Stimulated activated CD8-positive, alpha-beta memory T cell treated with anti-CD3 and anti-CD28 coated beads, Interleukin-7, amount 100 ng/mL, for 1 hour (primary cell): ENCODE measurements at places on chromosomes 4 and X.

DNA sequence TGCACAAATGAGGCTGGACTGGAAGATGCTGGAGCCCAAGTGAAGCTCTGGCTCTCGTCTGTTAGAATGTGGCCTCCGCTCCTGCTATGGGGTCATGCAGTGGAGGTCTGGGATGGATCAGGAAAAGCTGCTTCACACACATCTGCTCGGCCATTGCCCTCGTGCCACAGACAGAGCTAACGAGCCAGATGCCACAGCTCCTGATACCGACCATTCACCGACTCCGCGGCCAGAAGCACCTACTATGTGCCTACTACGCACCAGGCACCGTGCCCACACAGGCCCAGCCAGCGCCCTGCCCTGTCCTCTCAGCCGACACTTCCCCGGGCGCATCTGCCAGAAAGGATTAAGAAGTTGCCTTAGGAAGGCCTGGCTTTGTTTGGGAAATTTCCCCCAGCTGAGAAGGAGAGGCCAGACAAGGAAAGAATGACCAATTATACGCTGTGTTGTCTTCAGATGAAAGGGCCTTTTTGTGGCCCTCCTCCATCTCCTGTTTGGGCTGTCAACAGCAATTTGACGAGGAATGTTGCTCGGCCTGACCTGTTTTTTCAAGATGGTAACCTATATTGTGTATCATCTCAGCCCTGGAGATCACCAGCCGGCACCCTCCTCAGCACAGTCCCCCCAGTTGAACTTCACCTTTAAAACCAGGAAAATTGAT lies 34.3 kb downstream of the HMX1 start:
- DNase-seq = no peak

GRCh38 chr4:8540072-8540471 lies 40.1 kb upstream of the GPR78 start:
- DNase-seq = no peak

DNA sequence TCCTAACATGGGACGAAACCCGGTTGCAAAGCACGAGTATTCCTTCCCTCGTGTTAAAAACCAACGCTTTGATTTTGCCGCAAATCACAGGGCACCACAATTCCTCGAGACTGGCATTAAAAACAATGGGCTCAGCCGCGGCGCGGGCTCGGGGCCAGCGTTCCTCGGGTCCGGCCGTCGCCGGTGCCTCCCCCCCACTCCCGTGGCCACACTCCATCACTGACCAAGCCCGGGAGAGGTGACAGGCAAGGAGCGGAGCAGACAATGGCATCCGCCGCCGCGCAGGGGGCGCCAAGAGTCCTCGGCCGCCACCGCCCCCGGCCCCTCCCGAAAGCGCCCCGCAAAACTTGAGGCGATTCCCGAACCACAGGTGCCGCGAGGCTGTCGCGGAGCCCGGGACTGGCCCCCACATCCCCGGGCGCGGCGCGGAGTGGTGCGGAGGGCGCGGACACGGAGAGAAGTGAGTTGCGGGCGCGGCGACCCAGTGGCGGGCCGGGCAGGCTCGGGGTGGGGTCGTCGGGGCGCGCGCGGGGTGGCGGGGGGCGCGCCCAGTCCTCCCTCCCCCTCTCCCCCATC lies 445 bp downstream of the AP1S2 start:
- peak; percentile 13 for DNase-seq

DNA sequence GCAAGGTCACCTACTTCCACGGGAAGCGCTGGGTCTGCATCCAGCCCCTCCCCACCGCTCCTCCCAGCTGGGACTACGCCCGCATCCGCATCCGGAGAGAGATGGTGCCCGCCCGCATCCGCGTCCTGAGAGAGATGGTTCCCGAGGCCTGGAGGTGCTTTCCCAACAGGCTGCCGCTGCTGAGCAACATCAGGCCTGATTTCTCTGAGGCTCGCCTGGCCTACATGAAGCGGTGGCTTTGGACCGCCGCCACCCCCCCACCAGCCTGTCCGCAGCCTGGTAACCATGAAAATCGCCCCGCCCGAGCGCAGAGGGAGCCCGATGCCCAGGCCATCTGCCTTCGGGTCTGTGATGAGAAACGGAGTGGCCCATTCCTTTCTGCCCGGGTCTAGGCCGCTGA lies 18.1 kb downstream of the CLTRN start:
- DNase-seq = no peak

DNA sequence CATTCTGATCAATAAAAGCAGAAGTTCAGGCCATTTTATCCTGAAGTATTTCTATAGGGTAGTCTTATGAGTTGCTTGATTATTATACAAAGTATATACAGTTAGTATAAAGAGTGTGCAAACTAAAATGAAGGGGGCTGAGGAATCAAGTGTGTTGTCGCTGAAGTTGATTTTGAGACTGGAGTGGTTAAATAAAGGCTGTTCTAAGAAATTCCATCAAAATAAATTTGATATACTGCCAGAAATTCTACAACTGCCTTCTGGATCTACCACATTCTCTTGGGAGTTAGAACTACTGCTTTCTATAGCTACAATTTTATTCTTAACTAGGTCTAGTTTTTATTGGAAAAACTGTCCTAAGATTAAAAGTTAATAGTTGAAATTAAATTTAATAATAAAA lies 12.4 kb downstream of the EDNRA start:
- no peak for DNase-seq

DNA sequence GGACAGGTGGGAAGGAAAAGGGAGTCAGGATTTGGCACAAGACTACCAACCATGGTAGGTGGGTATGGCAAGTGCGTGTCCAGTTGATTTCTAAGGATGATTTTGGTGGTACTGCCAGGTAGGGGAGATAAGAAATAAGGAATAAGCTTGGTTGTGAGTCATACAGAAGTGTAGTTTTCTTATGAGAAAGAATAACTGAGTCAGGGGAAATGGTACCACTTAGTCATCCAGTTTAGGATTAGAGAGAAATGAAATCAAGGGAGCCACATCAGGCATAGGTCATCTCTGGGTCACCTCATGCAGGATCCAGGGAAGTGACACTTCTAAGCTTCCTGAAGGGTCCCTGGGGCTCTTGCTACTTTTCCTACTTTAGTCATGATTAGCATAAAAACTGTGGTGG lies 107.1 kb upstream of the C1GALT1C1 start:
- DNase-seq = no peak

DNA sequence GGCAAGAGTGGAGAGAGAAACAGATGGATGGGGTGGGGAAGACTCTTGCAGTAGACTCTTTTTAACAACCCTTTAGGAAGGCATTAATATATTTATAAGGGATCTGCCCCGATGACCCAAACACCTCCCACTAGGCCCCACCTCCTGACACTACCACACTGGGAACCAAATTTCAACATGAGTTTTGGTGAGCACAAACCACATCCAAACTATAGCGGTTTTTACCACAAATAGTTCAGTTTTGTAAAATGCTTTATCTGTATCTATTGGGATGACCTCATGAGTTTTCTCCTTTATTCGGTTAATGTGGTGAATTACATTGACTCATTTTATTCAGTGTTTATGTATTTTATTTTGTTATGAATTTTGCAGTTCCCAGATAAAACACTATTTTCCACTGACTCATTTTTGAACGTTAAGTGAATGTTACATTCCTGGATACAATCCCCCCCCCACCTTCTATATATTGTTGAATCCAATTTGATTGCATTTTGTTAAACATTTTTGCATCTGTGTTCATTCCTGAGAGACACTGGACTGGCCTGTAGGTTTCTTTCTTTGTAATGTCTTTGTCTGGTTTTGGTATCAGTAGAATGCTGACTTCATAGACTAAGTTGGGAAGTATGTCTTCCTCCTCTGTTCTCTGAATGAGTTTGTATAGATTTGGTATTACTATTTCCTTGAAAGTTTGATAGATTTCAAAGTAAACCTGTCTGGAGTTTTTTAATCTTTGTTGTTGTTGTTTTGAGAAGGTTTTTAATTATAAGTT lies 13.9 kb upstream of the CPLX1 start:
- no peak for DNase-seq

DNA sequence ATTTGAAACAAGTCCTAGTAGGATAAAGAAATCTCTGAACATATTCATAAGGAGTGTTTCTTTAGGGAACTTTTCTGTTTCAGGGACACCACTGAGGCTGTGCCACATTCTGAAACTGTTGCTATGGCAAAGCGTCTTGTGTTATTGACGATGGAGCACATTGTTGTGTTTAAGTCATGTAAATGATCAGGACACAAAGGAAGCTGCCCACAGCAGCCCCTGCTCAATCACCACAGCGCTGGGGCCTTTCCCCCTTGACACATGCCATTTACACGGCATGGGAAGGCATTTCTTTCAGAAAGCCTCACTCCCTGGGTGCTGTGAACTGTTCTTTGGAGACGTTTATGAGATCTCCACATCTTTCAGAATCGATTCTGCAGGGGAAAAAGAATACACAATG lies 39.8 kb upstream of the MID1 start:
- no peak for DNase-seq

GRCh38 chr4:181345931-181346330 lies 897.3 kb upstream of the TENM3 start:
- no peak for DNase-seq

DNA sequence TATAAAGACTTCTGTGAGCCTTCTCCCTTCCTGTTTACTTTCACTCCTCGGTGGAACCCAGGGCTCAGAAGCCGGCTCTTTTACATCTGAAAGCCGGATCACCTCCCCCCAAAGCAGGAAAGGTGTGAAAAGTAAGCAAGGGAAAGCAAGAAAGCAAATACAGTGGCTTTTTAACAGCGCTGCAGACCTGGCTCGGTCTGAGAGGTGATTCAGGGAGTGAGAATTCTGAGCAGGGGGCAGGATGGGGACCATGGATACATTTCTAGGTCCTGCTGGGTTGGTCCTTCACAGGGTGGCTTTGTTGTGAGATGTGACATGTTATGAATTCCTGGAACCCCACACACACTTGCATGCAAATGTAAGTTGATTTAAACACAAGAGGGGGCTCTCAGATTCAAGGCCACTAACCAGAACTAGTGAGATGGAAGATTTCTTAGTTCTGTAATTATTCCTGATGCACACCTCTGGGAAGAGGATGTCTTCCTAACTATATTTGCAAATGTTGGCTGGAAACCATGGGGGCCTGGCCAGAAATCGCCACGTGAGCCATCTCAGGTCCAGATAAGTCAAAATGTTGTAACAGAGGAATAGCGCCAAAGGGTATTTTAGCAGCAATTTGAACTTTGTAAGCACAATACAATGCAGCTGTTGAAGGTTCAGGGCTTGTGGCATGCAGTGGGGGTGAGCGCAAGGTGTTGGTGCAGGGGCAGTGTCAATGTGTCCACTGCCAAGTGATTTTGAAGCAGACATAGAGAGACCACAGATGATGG lies 670.1 kb upstream of the LCORL start:
- no peak for DNase-seq

- no peak for DNase-seq
Measured at GRCh38 chr4:24979554-24979953, 51.2 kb downstream of the LGI2 start.

DNA sequence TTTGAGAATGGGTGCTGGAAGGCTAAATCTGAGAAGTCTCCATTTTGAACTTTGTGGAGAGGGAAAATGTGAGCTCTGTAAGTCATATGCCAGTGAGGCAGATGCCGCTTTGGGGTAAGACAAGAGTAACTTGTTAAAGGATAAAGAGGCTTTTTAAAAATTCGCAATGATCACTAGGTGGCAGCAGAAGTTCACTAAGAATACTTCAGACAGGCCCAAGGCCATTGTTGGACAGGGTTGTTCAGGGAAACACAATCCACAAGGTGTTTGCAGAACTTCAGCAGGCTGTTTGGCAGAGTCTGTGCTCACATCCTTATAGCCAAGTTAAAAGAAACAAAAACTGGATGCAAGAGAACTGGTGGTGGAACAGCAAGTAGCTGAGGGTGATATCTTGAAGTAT lies 13.7 kb upstream of the PIGA start:
- no peak for DNase-seq

GRCh38 chr4:81922313-81922712 lies 450.6 kb upstream of the RASGEF1B start:
- no peak for DNase-seq

DNA sequence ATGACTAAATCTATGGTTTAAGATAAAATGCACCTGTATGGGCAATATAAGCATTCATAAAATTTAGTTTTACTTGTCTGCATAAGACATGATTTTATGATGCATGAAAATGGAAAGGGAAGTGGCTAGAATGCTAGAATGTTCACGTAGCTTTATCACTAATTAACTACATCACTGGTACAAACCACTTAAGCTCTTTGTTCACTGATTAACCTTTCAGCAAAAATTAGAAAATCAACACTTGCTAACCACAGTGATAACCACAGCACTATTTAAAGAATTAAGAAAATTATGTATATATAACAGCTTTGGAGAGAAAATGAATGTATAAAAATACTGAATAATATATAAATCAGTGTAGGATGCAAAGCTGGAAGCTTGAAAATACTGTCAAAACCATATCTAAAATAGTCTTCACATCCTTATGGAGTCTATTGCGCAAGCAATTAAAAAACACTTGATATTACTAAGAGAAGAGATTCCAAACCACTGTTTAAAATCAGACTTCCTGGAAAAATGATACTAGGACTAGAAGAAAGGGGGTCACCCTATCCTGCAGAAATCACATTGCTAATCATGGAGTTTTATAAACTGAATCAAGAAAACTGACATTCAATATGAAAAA lies 51.9 kb downstream of the EFHC2 start:
- DNase-seq = no peak

- no peak for DNase-seq
Measured at GRCh38 chr4:11281720-11282119, 147.0 kb downstream of the HS3ST1 start.

- no peak for DNase-seq
Measured at GRCh38 chrX:10831716-10832502, 211.5 kb upstream of the MID1 start.

GRCh38 chr4:26183017-26183416 lies 137.8 kb upstream of the RBPJ start:
- no peak for DNase-seq

DNA sequence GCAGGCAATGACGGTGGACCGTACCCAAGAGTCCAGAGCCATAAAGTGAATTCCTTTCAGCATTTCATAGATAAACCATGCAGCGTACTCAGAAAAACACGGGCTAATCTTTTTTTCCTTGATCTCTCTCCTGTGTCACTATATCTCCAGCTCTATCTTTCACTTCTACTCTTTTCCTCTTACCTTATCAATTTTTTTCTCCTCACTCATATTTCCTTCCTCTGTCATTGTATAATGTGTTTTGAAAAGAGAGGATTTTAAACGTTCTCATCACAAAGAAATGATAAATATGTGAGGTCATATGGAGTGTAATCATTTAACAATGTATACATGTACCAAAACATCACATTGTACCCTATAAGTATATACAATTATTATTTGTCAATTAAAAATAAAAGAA lies 176.5 kb downstream of the CPE start:
- DNase-seq = no peak

GRCh38 chr4:122873146-122873545 lies 46.5 kb downstream of the FGF2 start:
- no peak for DNase-seq

- peak; percentile 3 for DNase-seq
Measured at GRCh38 chrX:155966876-155967275, 30.6 kb upstream of the IL9R start.

GRCh38 chr4:166957451-166957850 lies 276.8 kb downstream of the SPOCK3 start:
- DNase-seq = no peak
